Activated B cell treated with CpG ODN at 0.5 μM for 24 hours (primary cell): ENCODE measurements at places on chromosomes 2 and 18. TPM values are rescaled to one million over a fixed set of nuclear protein-coding genes. Genes with fewer than 3 reads are reported as not detected.

DNA sequence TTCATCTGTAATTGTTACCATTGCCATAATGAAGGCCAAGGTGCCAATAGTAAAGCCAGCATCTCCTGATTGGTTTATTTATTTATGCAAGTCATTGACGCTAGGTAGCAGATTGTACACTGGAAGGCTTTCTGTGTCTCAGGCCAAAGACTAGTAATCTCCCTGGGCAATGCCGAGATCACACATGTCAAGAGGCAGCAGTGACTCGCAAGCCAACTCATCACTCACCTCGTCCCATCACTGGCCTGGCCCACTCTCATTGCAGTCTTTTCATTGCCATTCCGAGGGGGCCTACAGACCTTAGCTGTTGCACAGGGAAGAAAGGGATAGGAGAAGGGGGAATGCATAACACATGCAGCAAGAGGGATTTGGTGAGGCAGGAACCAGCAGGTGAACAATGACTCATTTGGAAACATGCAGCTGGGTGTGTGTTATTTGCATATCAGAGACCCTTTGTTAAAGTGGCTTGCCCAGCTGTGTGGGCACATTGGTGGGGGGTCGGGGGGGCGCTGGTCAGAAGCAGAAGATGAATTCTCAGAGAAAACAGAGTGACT, 448.7 kb upstream of the HNRNPA3 start:
- H3K27me3 ChIP-seq: peaks cover 10% of the 10 kb centered on the region
- no peaks in the 10 kb centered on the region for H3K36me3 ChIP-seq
- no peak overlapping the region for H3K27ac ChIP-seq
- no peak for DNase-seq
- peaks cover 17% of the 10 kb centered on the region for H3K4me1 ChIP-seq

DNA sequence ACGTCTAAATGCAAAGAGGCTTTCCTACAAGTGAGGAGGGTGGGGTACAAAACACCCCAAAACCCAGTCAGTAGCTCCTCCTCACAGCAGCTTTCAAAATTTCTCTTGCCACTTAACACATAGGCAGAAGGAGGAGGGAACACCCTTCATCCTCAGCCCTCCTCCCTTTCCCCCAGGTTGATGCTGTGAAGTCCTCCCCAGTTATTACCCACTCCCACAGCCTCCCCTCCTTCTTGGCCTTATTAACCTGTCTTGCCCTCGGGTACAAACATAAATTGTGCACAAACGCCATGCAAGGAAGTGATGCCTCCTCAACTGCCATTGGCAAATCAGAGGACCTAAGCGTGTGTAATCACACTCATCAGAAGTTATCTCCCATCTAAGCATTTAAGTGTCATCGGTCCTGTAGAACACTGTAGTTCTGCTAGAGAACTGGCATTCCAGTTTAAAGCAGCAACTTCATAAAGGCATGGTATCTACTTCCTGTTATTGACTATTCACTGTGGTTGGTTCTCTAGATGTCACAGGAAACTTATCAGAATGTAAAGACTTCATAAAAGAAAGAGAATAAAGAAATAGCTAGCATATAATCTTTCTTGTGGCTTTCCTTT, at the start of gene DSC1:
Gene DSC1 (minus strand): TSS at position 32 of the 611 bp plus-strand sequence. CDS start 262 bp downstream, outside the sequence.
- H3K36me3 ChIP-seq: no peaks in the 10 kb centered on the region
- no peak within 1 kb of the TSS for H3K27ac ChIP-seq
- DNase-seq: no peak
- no peaks in the 10 kb centered on the region for H3K27me3 ChIP-seq

DUSP19 gene
- total RNA-seq: 0.31 and 0.49 TPM in 2 replicates

HDAC4 gene
- total RNA-seq: 30.9 and 31.9 TPM in 2 replicates
